ENCODE measurements at places on chromosomes 7 and 10.

- no peak for DNase-seq
These were observed 143.0 kb upstream of the BMPER start for GRCh38 chr7:33762151-33762910.

- peak; percentile 88 for DNase-seq
These were observed 149.1 kb upstream of the WDR11 start for GRCh38 chr10:120702032-120702431.

DNA sequence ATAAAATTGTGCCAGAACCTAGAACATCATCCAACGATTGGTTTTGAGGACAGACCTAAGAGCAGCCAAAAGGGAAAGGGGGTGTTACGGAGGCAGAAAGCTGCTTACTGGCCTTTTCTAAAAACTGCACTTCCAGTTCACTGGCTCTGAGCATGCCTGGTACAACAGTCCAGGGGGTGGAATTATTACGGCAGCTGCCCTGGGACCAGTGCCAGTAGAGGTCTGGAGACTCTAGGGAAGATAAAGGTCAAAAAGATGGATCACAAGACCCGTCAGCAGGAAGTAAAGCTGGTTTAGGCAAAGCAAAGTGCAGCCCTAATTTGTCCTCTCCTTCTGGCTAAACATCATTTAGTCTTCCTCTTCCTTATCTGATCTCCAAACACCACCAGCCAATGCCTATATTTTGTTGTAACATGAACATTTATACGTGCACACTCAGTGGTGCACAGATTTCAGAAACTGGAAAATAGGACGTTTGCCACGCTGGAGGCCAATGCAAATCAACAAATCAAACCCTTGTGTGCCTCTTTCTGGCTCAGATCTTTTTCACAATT, 216.4 kb upstream of the DPP6 start:
- no peak for DNase-seq

DNA sequence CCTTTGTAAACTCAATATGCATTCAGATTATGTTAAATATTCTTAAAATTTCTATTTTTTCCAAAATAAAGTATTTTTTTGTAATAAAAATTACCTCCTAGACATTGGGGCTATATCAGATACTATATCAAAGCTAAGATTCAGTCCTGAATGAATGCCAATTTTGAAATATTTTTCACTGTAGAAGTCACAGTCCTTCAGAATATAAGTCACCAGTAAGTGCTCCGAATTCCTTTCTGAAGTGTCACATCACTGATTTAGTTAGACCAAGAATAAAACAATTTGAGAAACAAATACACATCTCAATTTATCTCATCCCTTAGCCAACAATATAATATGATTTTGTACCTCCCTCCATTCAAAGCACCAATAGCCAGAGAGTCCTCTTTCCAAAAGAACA, 33.9 kb upstream of the GSAP start:
- peak; percentile 52 for DNase-seq

- DNase-seq, result peak; percentile 88
These were observed 11.7 kb upstream of the PRDX3 start for GRCh38 chr10:119190353-119190752.

DNA sequence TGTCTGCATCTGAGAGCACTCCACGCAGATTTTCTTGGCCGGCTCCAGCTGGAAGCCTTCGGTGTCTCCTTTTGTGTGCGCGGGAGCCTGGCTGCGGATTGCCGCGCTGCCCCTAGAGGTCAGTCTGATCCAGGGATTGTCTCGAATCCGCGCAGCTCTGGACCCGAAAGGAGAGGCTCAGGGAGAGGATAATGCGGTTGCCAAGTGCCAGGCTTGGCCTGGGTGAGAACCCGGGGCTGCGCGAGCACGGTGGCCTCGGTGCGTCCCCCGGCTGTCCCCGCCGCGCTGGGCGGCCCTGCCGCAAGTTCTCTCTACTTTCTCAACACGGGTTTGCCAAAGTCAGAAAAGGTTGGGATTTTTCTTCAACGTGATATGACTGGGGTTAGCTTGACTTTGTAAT, 140.9 kb downstream of the ADCYAP1R1 start:
- peak; percentile 73 for DNase-seq

DNA sequence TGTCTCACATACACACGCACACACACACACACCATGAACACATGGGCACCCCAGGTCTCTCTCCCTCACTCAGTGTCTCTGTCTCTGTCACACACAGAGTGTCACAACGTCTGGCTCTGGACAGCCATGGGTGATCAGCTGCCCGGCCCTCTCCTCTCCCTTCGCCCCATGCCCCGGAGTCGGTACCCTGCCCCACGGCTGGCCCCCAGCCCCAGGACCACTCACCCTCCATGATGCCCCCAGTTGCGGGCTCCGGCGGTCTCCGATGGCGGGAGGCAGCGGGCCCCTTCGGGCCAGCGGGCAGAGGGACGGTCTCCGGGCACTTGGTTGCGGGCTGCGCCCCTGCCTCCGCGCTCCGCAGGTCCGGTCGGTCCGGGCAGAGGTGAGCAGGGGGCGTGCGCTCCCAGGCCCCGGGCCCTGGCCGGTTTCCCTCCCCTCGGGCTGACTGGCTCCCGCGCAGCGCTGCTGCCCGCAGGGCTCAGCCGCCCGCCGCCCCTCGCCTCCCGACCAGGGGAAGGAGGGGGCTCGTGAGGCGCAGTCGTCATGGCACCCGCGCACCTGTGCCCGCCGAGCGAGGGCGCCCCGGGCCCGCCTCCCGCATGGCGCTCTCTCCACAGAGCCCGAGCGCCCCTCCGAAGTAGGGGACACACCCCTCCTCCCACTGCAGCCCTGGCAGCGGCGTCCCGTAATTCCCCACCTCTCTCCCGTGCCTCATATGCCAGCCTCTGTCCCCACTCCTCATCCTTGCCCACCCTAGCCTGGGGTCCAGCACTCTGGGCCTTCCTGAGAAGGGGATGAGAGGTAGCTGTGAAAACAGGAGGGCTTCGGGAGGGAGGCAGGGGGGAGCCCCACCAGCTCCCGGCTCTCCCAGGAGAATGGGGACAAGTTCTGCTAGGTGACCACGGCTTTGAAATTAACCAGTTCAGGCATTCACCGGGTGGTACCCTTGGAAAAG, at the start of gene NPFFR1:
TSS of gene NPFFR1 (minus strand) at position 560 of the 955 bp plus-strand sequence. CDS start at position 232, 328 bp downstream.
- no peak for DNase-seq

DNA sequence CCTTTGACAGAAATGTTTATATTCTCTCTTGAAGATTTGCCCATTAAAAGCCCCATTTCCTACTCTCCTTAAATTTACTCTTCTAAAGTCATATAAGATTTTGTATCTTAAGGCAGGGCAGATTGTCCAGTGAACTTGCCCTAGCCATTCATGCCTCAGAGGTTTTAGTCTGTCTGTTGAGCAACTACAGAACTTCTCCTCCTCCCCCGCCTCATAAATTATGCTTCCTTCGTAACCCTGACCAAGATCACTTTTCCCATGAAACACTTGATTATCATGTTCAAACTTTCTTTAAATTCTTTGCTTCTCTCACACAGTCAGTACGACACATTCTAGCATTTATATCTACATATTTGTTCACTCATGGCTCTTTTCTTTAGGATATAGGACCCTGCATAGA, 621.3 kb downstream of the ANKRD7 start:
- no peak for DNase-seq

GRCh38 chr10:89690027-89690426, 11.4 kb upstream of the KIF20B start:
- DNase-seq, result no peak

DNA sequence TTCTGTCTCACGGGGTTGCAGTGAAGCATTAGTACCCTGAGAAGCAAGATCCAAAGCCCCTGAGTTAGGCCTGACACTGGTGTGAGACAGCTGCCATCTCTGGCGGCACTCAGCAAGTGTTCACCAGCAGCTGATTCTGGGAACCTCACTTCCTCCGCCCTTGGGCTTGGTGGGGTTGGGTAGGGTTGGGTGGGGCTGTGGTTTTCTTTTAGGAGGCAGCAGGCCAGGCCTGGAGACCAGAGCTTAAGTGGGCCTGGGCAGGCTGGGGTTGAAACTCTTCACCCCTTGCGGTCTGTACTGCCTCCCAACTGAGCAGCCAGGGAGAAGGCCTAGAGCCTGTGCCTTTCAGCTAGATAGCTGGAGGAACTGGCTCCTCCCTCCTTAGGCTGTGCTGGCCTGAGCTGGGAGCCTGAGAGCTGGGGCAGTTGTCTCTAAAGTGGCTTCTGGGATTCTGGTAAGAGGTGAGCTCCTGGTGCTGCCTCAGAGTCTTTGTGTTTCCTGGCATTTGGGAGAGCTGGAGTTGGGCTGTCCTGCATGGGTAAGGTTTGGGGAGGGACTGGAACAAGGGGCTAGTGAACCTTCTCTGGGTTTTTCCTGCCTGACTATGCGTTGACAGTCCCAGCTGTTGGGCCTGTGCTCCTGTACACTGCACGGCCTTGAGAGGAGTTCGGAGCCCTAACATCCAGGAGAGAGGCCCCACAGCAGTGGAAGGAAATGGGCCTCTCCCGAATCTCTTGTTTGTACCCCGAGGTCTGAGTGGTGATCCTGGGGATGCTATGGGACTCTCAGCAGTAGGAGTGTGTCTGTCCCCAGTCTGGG, 5.1 kb downstream of the TSPAN14 start:
- no peak for DNase-seq

- DNase-seq, result peak; percentile 57
These were observed 679 bp downstream of the LRRC20 start for GRCh38 chr10:70381471-70382421.

GRCh38 chr7:111640416-111640815, 78.1 kb upstream of the IMMP2L start:
- DNase-seq, result no peak

- DNase-seq, result no peak
These were observed 59.7 kb downstream of the GPR85 start for GRCh38 chr7:113026941-113027340.

DNA sequence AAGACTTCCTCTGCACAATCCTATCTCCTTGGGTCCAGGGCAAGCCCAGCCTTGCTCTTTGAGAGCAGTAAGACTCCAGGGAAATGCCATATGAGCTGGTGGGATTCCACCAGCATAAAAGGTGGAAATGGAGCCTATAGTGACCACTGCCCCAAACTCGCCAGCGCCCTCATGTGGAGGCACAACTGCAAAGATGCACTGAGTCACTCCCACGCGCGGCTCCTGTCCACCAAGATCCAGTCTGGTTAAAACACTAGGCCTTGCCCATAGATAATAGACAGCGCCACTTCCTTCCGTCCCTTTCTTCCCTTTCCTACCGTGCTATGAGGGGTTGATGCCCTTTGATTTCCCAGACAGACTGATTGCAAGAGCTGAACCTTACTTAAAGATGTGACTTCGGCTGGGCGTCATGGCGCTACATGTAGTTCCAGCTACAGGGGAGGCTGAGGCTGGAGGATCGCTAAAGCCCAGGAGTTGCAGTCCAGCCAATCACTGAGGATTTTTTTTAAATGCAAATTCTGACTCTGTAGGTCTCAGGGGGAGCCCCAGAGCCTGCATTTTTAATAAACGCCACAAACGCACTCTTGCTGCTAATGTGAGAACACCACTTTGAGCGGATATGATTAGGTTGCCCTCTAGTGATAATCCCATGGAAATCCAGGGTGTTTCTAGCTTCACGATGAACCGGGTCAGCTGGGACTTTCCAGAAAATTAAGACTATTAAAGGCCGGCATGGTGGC, 136.5 kb downstream of the EPC1 start:
- DNase-seq, result peak; percentile 62
